ENCODE measurements at places on chromosomes 2 and 18.

DNA sequence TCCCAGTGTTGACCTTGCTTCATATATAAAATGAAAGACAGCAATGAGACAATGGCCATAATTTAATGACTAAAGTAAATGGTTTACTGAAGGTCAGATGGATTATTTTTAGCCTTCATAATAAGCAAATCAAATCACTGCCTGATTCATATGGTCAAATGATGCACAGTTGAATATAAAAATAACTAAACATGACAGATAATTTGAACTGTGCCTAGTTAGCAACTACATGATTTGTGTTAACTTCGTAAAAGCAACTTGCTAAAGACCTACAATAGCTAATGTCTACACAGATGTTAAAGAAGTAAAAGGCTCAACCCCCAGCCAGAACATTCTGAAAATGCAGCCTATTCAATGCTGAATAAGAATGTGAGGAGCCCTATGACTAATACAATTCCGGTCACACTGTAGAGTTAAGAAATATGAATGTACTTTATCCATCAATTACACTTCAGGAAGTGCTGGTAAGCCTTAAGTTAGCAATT, 590.8 kb upstream of the CDH2 start:
- DNase-seq, result no peak

DNA sequence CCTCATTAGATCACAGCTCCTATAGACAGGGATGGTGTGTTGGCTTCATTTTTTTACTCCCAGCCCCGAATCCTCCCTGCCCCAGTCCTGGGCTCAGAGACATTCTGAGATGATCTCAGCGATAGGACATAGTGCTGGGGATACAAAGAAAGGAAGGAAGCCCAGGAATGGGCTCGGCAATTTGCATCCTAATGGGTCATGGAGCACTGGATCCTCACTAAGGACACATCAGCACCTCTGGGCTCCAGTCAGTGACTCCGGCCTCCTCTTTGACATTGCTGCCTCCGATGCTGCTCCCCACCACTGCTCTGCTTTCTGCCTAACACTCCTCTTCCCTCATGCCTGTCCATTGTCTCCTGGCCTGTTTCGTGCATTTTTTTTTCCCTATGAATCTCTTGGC, 489.1 kb downstream of the STK39 start:
- DNase-seq, result no peak

DNA sequence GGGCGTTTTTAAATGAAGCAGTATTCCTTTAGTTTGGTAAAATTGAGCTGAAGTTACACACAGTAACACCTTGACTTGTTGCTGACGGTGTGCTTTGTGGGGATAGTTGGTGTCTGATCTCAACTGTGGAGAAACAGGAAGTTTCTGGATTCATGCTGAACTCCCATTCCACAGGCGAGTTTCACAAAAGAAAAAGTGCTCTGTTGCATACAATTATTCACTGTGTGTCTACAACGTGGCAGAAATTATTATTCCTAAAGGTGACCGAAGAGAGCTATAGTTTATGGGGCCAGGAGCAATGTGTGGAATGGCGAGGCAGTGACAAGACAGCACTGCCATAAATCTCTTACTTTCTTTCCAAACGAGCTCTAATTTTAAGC, 463 bp upstream of the CABYR start:
- no peak for DNase-seq

DNA sequence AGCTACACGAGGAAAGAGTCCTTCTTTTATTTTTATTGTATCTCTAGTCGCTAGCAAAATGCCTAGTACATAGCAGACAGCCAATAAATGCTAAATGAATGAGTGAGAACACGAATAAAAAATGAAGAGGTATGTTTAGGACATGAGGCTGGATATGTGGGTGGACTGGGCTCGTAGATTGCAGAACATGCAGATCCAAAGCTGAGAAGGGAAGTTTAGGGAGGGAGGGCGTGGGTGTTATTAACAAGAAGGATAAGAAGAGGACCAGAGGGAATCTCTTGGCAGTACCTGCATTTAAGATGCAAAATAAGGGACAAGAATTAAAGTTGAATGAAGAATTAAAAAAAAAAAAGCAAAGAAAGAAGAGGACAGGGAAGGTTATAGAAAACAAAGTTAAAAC, 161.1 kb downstream of the MAP2 start:
- no peak for DNase-seq

GRCh38 chr18:10304853-10305252, 149.6 kb upstream of the APCDD1 start:
- peak; percentile 70 for DNase-seq

DNA sequence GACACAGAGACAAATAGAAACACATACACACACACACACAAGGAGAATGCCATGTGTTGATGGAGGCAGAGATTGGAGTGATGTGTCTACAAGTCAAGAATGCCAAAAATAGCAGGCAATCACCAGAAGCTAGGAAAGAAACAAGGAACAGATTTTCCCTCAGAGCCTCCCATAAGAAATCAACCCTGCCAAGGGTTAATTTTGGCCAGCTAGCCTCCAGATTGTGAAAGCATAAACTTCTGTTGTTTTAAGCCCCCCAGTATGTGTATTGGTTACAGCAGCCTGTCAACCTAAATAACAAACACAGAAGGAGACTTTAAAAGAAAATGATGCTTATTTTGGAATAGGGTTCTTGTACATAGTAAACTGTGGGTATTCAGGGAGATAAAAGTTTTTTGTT, 5.6 kb upstream of the STK39 start:
- no peak for DNase-seq

GRCh38 chr2:94996305-94997100, 29.0 kb upstream of the MAL start:
- DNase-seq, result no peak

DNA sequence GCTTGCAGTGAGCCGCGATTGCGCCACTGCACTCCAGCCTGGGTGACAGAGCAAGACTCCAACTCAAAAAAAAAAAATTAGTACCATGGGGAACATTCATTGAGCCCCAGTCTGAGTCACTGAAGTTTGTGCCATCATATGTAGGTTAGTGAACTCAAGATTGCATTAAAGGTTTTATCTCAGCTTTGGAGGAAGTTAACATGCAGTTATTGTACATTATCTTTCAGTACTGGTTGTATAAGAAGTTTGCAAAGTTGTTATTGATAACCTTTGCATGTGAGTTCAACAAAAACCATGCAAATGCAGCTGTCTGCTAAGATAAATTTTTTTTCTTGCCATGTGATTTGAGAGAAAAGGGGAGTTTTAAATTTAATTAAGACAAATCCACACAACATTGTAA, 95.7 kb downstream of the MEIS1 start:
- no peak for DNase-seq

- DNase-seq, result no peak
These were observed 220.7 kb downstream of the IKZF2 start for GRCh38 chr2:212930556-212931260.

DNA sequence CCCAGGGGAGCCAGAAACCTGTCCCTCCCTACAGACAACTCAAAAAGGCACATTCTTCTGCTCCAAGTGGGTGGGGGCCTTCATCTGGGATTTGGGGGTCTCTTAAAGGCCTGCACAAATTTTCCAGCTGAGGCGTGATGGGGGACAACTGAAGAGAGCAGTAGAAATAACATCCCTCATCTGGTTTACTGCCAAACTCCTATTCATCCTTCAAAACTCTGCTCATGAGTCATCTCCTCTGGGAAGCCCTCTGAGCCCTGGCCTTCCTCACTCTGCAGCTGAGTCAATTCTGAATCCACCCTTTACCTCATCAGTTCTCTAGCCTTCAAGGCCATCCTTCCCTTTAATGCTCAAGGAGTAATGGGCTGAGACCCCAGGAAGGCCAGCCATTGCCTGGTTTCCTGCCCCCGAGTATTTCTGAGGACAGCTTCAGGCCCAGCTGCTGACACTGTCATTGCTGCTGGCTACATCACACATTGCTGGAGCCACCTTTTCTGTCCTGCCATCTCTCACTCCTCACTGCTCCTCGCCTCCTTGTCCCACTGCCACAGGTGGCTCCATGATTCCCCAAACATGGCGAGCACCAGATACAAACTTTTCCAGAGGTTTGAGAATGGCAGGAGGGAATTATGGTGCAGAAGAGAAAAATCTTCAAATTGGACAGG, 32.2 kb upstream of the GLI2 start:
- no peak for DNase-seq

GRCh38 chr2:660029-660428, 17.2 kb downstream of the TMEM18 start:
- DNase-seq, result no peak

DNA sequence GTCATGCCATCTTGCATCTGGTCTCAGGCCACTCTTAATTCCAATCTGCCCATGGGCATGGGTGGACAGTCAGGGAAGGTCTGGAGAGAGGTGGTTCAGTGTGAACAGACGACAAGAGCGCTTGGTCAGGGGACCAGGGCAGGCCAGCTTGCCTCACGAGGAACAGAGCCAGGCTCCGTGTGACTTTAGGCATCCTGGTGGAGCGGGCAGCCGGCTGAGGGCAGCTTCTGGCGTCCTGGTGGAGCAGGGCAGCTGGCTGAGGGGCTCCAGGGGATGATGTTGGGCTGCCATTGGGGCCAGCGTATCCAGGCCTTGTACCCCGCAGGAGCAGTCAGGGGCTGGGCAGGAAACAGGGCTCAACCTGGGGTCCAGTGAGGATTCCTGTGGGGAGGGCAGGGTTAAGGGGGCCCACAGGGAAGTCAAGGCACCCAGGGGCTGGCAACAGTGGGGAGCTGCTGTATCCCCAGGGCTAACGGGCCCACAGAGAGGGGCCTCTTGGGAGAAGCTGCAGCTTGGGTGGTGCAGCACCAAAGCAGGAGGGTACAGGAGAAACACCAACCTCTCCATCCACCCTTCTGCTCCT, 197.9 kb upstream of the TWIST2 start:
- DNase-seq, result no peak

GRCh38 chr2:122341007-122341406, 585.6 kb downstream of the TSN start:
- no peak for DNase-seq

- DNase-seq, result no peak
These were observed 422.7 kb downstream of the FBXO15 start for GRCh38 chr18:73724958-73725357.

DNA sequence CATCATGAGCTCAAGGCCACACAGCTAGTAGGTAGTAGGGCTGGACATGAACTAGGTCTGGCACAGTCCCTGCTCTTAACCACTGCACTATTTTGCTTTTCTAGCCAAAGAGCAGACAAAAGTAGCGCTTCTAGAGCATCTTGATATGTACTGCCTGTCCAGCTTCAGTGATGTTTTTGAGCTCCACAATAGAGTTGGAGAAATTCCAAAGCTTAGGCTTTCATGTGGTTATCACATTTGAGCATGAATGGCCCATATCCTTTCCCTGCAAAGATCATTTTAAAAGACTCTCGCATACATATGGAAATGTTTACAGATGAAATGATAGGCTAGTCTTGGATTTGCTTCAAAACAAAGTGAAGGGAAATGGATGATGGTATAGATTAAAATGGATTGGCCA, 128.7 kb downstream of the MAP3K20 start:
- no peak for DNase-seq

- DNase-seq, result no peak
These were observed 108.1 kb upstream of the SIX3 start for GRCh38 chr2:44833171-44834069.

GRCh38 chr2:176104316-176105077, 2.6 kb upstream of the HOXD11 start:
- no peak for DNase-seq

DNA sequence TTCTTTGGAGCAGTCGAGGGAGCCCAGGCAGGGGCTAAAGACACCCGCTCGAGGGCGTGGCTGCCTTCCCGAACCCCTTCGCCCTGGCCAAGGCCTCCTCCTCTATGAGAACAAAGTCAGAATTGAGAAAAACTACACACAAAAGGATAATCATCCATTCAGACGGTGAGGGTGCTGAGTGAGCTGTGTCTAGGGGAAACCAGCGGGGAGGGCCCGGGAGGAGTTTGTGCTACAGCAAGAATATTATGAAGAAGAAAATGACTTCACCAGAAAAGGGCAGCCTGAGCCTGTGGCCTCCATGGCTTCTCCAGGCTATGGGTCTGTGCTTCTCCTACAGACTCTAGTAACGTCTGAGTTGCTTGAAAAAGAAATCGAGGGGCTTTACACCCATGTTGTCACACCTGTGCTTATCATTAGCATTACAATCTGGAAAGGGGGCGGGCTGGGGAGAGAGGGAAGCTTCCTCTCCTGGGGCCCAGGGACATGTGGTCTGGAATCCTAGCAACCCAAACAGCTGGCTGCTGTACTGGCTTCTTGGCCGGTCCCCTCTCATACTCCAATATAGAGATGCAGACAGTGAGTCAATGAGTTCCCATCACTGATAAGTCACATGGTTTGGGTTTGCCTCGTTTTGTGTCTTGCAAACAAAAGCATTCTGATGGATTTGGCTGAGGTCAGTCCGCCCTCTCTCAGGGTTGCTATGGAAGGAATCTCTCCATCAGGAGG, 52.0 kb upstream of the ARL4C start:
- DNase-seq, result no peak

GRCh38 chr2:191618786-191619185, 59.1 kb upstream of the NABP1 start:
- no peak for DNase-seq

- no peak for DNase-seq
These were observed 111.6 kb downstream of the CLIP4 start for GRCh38 chr2:29226808-29227207.

GRCh38 chr18:63312737-63313395, 6.7 kb downstream of the BCL2 start:
- no peak for DNase-seq

DNA sequence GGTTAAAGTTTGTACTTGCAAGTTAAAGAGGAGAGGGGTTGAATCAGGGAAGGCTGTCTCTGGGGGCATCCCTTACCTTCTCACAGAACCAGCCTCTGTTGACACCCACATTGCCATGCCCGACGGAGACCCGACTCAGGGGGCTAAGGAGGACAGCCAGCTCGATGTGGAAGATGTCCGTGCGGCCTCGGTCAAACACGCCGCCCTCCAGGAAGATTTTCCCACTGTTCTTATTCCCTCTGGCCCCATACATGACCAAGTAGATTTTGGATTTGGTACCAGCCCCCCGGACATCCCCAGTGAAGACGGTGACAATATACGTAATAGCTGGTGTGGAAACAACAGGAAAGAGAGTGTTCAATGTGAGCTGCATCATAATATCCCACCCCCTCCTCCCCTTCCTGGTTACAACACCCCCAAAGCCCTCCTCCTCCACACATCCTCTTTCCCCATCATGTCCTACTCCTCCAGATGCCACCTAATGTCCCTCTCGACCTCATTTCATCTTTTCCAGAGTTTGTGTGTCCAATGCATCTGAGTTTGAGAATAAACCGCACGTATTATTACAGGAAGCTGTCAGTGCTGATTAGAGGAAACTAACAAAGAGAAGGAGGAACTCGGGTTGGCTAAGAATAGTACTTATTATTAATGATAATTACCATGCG, 55.7 kb downstream of the LOXHD1 start:
- DNase-seq, result no peak

- DNase-seq, result no peak
These were observed 25.1 kb downstream of the C18orf54 start for GRCh38 chr18:54382733-54383252.

- no peak for DNase-seq
These were observed 643.4 kb upstream of the CDH2 start for GRCh38 chr18:28820353-28820752.

- DNase-seq, result no peak
These were observed 411.8 kb downstream of the MTX2 start for GRCh38 chr2:176680916-176681516.

Data from NCI-H2171 (cell line).